ENCODE measurements at places on chromosomes 6 and 20.

DNA sequence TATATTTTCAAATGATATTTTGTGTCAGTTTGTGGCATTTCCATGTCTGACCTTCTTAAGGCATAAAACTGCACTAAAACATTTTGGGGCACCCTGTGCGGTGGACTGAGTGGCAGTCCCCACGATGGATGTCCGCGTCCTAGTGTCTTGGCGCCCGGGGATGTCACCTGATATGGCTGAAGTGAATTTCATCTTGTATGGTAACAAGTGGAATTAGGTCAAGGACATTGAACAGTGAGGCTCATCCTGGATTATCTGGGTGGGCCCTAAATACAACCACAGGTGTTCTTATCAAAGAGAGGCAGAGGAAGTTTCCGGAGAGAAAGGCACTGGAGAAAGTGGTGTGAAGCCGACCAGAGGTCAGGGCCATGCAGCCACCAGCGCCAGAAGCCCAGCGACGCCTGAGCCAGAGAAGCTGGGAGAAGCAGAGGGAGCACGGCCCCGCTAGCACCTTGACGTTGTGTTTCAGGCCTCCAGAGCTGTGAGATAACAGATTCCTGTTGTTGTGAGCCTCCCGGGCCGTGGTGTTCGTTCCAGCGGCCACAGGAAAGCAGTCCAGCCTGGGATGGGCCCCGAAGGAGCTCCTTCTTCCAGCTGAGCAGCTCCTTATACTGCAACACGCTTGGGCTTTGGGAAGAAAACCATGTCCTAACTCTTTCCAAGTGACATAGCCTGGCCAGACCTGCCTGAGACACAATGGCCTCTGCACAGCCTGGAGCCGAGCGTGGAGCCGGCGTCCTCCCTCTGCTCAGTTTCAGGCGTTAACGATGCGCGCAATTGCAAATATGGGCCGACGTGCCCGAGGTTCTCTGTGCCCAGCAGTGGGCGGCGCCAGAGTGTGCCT, 22.5 kb downstream of the THBS2 start:
- DNase-seq: no peak

- no peak for DNase-seq
Observed at GRCh38 chr6:18330548-18331081, 56.5 kb upstream of the RNF144B start.

DNA sequence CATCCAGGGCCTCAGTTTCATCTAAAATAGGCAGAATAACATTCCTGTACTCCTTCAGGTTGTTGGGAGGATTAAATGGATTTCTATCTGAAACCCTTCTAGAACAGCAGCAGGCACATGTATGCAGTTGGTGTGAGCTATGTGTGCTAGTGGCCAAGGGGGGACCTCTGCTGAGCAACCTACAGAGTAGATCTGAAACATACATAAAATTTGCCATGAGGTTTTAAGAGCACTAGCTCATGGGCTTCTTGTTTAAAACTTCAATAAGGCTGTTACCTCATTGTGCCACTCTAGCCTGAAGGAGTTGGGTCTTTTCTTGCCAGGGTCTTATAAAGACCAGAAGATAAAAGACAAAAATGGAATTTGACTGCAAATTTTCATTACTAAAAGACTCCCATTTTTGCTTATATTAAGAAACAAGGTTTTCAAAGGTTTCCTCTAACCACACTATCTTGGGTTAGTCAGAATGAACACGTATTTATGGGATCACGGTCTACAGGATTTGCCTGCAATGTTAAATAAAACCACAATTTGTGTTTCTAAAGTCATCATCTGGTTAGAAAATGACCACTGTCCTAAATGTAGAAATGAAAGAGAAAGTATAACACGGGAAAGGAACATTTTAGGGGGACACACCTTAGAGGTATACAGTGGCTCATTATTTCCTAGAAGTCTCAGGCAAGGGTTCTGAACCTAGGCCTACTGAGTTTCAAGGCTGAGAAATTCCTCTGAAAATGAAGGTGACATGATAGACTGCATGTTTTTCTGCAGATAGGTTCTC, 144.9 kb upstream of the OLIG3 start:
- no peak for DNase-seq

GRCh38 chr20:33400812-33401183, 521 bp downstream of the CDK5RAP1 start:
- peak; percentile 62 for DNase-seq

GRCh38 chr20:63688228-63689045, 8.0 kb upstream of the TNFRSF6B start:
- no peak for DNase-seq

GRCh38 chr6:13919861-13920260, 4.9 kb upstream of the RNF182 start:
- no peak for DNase-seq

DNA sequence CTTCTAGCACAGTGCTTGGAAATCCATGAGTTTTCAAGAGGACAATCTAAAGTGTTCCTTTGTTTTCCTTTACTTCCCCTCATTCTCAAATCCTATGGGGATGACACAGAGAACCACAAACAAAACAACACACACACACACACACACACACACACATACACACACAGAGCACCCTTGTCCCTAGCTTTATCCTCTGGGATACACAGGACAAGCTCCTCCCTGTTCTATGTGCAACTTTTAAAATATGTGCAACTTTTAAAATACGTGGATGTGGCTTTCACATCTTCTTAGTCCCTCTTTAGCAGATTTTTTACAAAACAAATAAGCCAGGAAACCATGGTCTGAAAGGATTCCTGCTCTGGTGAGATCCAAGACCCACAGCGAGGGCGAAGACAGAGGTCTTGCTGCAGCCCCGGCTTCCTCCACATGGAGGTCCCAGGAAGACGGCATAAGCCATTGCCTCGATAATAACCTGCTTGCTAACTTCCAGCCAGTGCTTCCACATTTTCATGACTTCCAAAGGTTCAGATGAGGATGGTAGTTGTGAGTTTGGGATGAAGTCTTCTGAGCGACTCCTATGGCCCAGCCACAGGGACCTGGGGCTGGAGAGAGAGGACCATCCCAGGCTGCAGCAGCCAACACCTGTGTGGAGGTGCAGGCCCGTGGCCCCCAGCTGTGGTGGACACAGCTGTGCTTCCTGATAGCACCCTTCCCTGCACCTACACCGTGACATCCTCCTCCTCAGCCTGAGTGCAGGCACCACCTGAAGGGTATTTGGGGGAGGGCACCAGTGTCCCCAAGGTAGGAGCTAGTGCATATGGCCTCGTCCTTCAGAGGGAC, 62.8 kb upstream of the CD93 start:
- DNase-seq: no peak

- DNase-seq: peak; percentile 62
Observed at GRCh38 chr6:57021086-57021720, 25.3 kb upstream of the KIAA1586 start.
